ENCODE measurements at places on chromosomes 3 and 15.

- DNase-seq, result no peak
Observed at GRCh38 chr15:22959321-22960101, 20.7 kb downstream of the CYFIP1 start.

DNA sequence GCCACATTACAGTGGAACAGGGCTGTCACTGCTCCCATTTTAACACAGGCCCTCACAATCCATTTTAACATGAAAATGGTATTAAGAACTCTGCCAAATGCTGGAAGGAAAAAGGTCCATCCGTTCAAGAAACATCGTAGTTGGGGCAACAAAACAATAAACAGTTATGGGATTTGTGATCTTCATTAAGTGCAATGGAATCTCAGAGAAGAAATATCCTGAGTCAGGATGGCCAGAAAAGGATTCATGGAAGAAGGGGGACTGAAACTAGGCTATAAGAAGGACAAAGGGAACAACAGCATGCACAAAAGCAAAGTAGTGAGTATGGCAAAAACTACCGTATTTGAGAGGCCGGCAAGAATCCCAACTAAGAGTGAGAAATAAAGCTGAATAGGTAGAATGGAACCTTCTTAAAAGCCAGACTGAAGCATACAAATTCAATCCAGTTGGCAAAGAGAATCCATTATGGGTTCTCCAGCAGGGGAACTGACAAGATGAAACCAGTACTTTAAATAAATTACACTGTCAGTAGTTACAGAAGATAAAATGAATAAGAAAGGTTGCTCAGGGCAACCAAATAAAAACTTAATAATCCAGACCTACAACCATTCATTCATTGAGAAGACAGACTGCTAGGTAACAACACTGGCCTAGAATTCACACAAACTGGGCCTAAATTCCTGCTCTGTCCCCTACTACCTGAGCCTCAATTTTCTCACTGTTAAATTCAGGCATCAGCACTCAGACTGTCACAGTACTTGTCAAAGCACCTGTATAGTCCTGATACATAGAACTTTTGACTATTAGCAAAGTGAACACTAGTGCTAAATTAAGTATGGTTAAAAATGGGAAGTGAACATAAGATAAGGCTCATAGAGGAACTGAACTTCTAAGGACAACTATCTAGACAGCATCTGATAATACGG, 6.3 kb downstream of the TBL1XR1 start:
- DNase-seq, result peak; percentile 75

DNA sequence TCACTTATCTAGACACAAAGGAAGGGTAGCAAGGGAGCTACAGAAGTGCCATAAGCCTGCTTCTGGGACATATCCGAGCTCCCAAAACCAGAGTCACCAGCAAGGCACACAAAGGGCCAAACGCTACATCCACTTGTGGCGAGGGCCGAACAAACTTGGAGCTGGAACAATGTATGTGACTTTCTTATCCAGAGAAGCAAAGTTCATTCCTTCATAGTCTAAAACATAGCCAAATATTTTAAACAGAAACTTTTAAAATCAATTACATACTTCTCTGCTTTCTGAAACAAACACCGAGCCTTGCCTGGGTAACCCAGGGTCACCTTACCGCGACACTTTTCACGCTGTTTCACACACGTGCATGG, 15.9 kb downstream of the ZXDC start:
- DNase-seq, result no peak

- DNase-seq, result no peak
Observed at GRCh38 chr15:23954931-23955330, 267.8 kb upstream of the NDN start.

DNA sequence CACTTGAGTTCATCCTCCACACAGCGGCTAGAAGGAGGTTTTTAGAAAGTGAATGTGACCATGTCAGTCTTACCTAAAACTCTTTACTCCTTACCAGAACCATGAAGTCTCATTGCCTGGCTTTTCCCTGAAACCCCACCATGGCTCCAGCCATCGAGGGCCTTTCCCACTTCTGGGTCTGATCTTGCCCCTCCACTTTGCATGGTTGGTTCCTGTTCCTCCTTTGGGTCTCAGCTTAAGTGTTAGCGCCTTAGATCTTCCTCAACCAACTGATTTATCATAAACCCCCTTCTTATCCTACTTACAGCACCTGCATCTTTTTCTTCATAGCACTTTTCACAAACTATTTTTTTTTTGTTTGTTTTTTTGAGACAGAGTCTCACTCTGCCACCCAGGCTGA, 45.9 kb upstream of the ULK4 start:
- no peak for DNase-seq

GRCh38 chr3:45026038-45026437, at the start of gene CLEC3B:
Gene CLEC3B (plus strand): TSS chr3:45026303. CDS start chr3:45026363, 60 bp downstream.
- no peak for DNase-seq

DNA sequence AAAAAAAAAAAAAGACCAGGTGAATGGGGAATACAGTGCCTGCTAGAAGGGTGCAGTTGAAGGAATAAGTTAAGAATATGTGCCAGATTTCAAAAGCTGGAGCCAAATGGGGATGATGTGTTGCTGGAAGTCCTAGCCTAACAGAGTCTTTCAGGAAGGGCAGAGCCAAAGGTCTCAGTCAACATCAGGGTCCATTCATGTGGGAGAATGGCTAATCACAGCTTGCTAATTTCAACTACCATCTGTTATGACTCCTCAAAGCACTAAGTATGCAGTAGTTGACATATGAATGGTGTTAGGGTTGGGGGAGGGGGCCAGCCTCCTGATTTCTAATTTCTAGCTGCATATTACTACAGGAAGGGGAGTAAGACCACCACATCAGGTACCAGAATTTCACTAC, 4.4 kb downstream of the ZBTB38 start:
- no peak for DNase-seq

- no peak for DNase-seq
Observed at GRCh38 chr3:14522768-14523167, 17.4 kb downstream of the GRIP2 start.

DNA sequence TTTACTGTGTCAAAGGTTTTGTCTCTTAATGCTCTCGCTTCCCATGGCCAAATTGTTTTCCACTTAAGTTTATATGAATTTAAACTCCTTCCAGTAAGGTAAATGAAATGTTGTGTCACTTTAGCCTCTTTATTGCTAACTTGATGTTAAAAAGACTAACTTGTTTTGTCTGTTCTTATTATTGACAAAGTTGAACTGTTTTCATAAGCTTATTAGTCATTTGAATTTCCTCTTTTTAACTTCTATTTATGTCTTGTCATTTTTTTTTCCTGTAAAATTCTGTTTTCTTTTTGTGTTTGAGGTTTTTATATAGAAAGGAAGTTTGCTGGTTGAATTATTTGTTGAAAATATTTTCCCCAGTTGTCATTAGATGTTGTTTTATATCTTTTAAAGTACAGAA, 25.8 kb downstream of the FAM98B start:
- no peak for DNase-seq

DNA sequence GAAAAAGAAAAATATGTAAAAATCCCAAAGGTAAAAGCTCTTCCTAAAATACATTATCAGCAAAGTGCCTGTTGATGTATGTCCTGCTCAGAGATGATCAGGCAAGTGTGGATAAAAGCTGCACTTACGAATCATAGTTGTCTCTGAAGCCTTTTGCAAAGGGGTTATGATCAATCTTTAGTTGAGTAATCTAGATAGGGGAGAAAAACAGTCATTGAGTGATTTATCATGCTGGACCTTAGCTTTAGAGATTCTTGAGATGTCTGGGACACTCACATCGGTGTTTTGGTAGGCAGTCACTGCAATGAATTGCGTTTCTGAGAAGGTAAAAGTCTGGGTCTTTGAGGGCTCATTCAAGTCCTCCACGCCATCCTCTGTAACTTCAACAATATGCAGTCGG, 3.7 kb downstream of the EOMES start:
- DNase-seq, result no peak

DNA sequence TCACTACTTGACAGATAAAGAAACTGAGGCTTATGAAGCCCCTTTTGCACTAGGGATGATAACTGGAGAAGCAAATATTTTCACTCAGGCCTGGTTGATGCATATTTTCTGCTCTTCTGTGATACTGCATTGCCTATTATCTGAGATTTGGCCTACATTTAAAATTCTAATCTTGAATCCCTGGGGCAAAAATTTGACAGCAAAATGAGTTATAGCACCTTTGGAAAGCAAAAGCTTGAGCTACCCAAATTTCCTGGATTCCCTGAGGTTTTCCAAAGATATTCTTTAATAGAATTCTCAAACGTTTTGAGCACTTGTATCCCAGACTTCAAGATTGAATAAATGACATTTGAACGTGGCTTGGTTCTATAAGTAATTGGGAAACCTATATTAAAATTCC, 86.1 kb downstream of the NAALADL2 start:
- DNase-seq, result no peak

GRCh38 chr15:78018445-78018844, 59.1 kb downstream of the TBC1D2B start:
- no peak for DNase-seq

- no peak for DNase-seq
Observed at GRCh38 chr3:52270252-52270754, 8.1 kb downstream of the WDR82 start.

DNA sequence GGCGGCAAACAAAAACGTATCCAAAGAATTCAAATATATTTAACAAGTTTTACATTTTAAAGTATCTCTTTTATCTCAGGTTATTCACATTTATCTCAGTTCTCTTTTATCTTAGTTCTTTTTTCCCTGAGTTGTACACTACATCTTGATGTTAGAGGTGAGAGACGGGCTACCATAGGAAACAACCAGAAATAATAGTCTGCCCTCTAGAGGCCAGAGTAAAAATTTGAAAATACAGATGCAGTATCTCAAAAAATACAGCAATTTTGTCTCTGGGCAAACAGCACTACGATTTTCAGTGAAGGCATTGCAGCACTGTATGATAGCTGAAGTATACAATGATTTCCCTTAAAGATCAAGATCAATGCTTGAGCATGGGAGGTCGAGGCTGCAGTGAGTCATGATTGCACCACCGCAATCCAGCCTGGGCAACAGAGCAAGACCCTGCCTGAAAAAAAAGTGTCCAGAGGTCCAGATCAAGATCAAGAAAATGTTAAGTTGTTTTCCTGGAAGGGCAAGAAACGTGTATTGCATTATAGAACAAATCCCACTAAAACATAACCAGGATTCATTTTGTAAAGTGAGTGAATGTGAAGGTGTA, 82.6 kb upstream of the ATP11B start:
- peak; percentile 81 for DNase-seq

- DNase-seq, result no peak
Observed at GRCh38 chr3:152365766-152366593, 97.3 kb downstream of the MBNL1 start.

GRCh38 chr15:92583096-92584034, 72.2 kb downstream of the FAM174B start:
- no peak for DNase-seq

All from AML-193 (cell line).